Cardiac septum (tissue), 1 donor: ENCODE measurements at places on chromosomes 13 and 19. TPM values are rescaled to one million over a fixed set of nuclear protein-coding genes. Genes with fewer than 3 reads are reported as not detected.

GRCh38 chr13:100674572-100674871, at the start of gene TMTC4:
Gene TMTC4, minus strand, starts transcription at chr13:100674795. Its CDS starts 4,433 bp downstream, at chr13:100670362.
- no peak for DNase-seq

GRCh38 chr19:16436780-16437332, 34.9 kb downstream of the EPS15L1 start:
- DNase-seq, result no peak

DNA sequence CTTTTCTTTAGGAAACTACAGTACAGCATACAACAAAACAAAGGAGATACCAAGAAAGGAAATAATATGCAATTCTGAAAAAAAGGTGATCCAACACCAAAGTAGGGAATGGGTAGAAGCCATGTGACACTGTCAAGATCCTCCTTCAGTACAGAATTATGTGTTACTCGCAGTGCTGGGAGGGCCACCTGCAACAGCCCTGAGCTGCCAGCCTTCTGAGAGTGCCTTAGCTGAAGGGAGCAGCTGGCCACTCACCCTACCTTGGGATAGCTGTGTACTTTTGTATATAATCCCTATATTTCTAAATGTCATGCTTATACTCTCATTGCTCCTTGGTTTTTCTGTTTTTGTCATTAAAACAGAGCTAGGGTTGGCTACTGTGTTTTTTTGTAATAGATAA, 1518.2 kb upstream of the PCDH20 start:
- DNase-seq, result no peak

The ACTN4 gene
- 190 TPM for total RNA-seq

DNA sequence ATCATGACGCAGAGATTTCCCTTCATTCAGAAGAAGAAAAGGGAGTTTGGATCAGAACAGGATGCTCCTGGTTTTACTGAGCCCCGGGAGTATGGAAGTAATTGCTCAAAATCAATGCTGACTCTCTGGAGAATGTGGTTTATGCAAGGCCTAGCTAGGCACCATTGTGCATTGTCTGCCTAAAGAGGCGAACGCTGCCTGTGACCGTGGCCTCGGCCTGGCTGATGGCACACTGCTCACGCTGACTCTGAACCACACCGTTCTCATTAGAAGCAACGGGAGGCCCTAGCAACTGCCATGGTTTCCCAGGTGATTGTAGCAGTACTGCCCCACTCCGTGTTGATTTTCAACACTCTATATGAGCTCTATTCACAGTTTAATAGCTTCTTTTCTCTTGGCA, 41.7 kb upstream of the UBL3 start:
- DNase-seq, result no peak
